ENCODE measurements at places on chromosomes 1 and 21.

DNA sequence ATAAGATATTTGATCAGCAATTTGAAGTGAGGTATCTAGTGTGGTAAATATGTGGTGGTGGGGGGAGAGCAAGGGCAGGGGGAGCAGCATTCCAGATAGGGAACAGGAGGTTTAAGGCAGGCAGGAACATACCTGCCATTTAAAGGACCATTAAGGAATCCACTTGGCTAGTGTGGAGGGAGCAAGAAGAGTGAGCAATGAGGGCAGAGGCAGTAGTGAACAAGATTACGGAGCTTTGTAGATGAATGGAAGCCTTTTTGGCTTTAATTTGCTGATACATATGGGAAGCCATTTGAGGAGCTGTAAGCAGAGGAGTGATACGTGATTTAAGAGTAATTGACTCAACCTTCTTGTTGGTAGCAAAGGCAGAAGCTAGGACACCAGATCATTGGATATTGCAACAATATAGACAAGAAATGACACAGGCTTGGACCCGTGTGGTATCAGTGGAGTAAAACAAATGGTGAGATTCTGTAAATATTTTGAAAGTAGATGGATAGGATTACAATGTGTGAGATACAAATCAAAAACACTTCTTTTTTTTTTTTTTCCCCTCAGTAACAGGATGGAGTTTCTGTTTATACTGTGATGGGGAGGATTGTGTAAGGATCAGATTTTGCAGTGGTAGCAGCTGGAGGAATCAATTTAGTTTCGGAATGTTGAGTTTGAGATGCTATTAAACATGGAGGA lies 73.8 kb upstream of the B3GALT2 start:
- DNase-seq, result no peak

DNA sequence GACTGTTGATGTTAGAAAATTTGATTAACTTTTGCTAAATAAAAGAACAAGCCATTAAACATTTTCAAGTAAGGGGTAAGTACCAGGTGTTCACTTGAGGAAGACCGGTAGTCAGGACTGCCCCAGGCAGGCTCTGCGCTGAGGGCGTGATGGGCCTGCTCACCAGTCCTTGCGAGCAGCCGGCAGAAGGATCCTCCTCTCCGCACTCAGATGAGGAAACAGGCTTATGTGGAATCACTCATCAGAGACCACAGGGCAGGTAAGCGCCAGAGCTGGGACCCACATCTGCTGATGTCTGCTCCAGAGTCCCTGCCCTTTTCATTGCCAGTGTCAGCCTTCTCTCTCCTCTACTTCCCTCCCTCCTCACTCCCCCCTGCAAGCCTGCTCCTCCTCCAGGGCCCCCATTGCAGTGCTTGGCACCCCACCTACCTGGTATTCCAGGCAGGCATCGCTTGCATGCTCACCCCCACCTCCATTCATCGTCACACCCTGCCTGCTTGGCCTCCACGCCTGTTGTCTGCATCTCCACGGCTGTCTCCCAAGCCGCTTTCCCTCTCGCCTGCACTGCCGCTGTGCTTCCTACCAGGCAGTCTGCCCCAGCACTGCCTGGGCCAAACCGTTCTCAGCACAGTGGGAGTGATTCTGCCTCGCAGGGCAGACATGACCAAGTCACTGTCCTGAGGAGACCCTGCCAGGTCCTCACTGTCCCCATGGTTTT lies 24.7 kb upstream of the KDM4A start:
- DNase-seq, result no peak

- DNase-seq, result no peak
Measured at GRCh38 chr1:191279266-191279800, 801.7 kb upstream of the BRINP3 start.

- DNase-seq, result no peak
Measured at GRCh38 chr1:212960932-212961331, 10.6 kb downstream of the VASH2 start.

DNA sequence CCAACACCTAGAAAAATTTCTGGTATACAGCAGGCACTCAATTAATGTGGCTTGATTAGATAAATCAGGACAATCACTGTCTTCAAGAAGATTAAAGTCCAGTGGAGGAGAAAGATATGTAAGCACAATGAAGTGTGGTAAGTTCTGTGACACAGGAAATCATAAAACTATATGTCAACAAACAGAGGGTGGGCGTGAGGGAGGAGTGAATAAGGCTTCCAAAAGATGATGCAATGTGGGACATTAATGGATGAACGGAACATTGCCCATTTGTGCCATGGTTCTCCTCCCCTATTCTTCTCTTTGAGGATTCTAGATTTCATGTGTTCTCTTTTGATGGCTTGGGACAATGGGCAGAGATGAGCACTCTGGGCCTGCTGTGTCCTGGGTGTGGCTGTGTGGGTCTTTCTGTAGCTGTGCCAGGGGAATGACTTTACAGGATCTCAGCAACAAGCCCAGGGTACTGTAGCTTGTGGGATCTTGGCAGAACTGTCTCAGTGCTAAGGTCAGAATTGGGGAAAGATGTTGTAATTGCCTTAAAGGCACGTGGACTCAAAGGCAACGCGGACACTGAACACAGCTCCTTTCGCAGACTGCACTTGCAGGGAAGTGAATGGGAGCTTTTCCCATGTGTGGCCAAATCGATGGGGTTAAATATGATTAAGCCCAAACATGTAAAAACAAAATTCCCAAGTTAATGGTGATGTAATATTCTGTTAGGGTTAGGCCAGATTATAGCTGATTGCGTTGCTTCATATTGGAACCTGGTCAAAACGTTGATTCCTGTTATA lies 366.9 kb downstream of the TGFB2 start:
- no peak for DNase-seq

GRCh38 chr1:38029081-38029681 lies 16.6 kb downstream of the UTP11 start:
- no peak for DNase-seq

DNA sequence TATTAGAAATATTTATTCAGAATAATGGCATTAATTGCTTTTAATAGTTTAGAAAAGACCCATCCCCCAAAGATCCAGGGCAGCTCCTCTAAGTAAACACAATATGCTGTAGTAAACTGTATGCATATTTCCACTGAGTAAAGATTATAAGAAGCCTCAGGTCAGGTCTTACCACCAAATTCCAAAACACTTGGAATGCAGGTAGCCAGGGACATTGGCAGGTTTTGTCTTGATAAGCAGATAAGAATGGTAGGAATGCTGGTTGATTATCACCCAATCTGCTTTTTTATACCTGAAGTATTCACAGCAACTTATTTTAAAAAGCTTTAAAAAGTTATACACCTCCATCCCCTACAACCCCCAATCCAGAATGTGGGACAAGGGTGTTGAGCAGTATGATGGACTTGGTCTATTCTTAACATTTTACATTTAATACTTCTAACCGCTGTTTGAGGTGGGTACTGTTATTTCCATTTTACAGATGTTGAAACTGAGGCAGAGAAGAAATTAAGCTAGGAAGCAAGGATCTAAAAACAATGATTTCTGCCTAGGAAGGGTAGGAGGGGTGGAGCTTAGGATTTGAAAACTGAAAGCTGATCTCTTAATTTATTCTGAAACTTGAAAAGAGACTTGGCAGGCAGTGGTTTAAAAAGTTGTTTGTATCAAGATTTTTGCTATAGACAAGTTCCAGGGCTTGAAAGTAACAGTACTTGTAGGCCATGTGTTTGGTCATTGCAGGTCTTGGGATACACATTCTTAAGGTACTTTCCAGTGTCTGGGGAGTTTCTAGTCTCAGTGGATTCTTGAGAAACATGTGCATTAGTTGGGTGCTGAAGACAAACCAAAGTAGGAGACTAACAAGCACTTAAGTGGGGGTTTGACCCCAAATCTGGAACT lies 15.6 kb upstream of the THEM4 start:
- DNase-seq, result no peak

DNA sequence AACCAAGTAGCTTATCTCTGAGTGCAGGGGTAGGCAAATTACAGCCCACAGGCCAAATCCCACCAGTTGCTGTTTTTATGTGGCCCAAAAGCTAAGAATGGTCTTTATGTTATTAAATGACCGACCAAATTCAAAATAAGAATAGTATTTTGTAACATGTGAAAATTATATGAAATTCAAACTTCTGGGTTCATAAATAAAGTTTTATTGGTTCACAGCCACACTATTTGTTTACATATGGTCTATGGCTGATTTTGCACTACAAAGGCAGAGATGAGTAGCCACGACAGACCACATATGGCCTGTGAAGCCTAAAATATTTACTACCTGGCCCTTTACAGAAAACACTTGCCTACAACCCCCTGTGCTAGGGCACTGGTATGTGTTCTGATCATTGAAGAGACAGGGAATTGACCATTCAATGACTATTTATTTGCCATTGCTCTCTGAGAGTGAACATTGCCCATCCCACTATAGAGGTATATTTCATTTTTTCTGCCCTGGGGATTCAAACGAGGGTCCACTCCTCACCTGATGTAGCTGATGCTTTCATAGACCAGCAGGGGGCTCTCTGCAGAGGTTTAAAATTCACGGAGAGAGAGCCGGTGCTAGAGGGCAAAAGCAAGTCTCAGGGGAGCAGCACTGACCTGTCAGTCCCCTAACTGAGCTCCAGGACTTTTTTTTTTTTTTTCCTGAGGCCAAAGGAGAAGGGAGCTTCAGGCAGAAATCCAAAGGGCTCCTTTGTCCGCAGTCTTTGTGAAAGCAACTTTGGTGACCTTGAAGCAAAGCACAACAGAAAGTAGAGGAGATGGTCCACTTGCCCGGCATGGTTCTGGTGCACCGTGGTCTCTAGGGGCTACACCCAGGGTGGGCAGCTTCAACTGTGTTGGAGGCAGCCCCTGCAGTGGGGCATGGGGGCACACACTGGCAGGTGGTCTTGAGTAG lies 7.3 kb upstream of the GNL2 start:
- DNase-seq, result peak; percentile 28

GRCh38 chr21:21740207-21740606 lies 742.0 kb downstream of the NCAM2 start:
- no peak for DNase-seq

GRCh38 chr1:25724966-25725365 lies 75.0 kb upstream of the SELENON start:
- DNase-seq, result no peak

DNA sequence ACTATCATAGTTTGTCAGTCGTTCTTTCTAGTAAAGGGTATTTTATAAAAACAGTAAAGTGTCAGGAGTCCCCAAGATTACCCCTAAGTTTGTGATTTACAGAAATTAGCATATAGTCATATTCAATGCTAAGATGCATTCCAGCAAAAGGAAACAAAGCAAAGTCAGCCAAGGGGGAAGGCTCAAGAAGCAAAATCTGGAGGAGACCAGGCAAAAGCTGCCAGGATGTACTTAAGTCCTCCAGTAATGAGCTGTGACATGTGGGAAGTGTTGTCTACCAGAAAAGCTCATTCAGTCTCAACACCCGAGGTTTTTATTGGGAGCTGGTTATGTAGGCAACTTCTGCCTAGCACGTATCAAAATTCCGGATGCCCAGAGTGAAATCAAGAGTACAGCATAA lies 373.4 kb upstream of the TMPRSS15 start:
- no peak for DNase-seq

DNA sequence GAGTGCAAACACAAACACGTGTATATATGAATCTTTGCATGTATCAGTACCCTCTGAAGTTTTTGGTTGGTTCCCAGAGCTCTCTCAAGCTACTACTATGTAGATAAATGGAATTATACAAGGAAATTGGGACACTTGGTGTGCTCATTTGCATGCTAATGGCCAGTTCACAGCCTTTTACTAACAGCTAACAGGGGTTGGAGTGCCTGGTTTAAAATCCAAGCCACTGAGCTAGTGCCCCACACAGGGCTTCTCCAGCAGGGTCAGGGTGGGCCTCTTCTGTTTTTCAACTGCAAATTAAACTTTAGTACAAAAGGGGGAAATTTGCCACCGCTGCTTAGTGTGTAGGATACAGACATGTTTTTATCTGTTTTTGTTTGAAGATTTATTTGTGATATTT lies 121.0 kb downstream of the ATP5PO start:
- DNase-seq, result no peak

GRCh38 chr1:64242895-64243756 lies 39.7 kb downstream of the UBE2U start:
- DNase-seq, result no peak
